ENCODE measurements at places on chromosomes 1 and 21. TPM values are rescaled to one million over a fixed set of nuclear protein-coding genes. Genes with fewer than 3 reads are reported as not detected.

Gene OR6N2
- not detected for total RNA-seq

DNA sequence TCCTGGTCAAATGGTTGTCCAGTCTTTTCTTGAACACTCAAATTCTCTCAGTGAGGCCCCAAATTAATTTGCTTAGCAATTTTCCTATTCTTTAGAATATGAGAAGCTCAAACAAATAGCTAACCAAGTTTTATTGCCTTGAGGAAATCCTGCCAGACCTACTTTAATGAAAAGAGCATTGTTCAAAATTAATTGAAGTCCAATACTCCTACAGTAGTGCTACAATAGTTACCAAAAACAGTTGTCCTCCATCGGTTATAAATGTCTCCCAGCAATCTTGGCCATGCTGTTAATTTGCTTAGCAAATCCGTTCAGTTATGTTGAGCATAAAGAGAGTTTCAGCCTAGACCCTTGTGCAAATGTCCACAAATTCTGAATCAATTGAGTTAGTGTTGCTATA is 112.9 kb downstream of the MAB21L3 start:
- DNase-seq = no peak

- DNase-seq = no peak
Observed at GRCh38 chr21:35019631-35020032, 29.5 kb downstream of the RUNX1 start.

GRCh38 chr1:191343816-191344215 is 814.4 kb upstream of the RGS18 start:
- DNase-seq = no peak

- no peak for DNase-seq
Observed at GRCh38 chr1:42721926-42722325, 18.1 kb downstream of the CLDN19 start.

GRCh38 chr1:243475966-243476365 is 220.1 kb downstream of the SDCCAG8 start:
- DNase-seq = no peak

GRCh38 chr1:7247791-7248548 is 462.7 kb downstream of the CAMTA1 start:
- no peak for DNase-seq

GRCh38 chr1:165892935-165893334 is 65.5 kb downstream of the UCK2 start:
- DNase-seq = no peak

DNA sequence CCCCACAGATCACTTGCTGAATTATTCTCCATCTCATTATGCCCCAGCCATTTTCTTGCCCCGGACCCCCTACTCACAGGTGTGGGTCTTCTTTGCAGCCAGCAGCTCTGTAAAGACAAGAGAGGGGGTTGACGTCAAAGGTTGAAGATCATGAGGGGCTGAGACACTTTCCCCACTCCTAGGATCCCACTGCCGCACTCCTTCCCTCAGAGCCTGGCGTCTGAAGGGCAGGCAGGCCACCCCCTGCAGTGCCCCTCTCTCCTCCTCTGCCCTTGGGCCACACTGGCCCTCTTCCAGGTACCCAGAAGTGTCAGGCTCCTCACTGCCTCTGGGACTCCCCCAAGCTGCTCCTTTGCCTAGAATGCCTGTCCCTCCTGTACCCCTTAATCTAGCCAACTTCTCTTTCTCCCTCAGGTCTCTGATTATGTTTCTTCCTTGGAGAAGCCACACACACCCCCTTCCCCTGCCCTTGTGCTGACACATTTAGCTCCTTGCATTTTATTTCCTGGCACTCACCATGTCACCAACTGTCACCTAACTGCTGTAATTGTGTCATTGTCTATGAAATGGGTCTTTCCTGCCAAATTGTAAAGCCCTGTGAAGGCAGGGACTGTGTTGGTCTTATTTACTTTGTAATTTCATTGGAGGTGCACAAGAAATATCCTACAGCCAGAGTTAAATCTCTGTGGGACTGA is 2.1 kb downstream of the RORC start:
- no peak for DNase-seq

DNA sequence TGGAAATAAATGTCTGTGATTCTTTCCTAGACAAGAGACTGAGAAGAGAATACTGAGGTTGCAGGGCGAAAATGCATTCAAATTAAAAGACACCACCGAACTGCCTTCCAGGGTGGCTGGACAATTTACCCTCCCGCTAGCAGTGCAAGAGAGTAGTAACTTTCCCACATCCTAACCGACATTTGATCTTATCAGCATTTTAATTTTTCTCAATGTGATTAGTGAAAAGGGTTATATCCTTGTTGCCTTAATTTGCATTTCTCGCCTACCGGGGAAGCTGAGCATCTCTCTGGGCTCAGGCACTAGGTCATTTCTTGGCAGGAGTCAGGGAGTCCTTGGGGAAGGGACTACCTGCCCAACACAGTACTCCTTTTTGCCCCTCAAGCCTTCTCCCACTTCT is 2.8 kb downstream of the TNFRSF8 start:
- peak; percentile 44 for DNase-seq

GRCh38 chr1:241217516-241217915 is 139.5 kb downstream of the RGS7 start:
- no peak for DNase-seq
